Stimulated activated CD8-positive, alpha-beta memory T cell treated with anti-CD3 and anti-CD28 coated beads, Interleukin-12 subunit alpha, Interleukin-12 subunit beta, amount 100 ng/mL, for 4 hours (primary cell): ENCODE measurements at places on chromosomes 4 and X.

DNA sequence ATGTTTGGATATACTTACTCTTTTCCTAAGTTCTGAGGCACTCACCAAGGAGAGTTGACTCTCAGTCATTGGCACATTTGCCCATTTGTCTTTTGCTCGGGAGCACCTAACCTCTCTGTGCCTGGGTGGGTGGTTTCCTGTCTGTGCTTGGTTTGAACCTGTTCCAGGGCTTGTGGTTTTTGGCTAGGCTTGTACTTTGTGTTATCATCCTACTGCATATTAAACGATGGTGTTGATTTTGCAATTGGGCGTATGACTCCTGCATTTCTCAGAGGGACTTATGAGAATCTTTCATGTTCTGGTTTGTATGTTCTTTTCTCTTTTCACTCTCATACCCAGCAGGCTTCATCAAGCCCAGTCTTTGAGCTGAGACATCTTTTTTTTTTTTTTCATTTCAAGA lies 161.7 kb downstream of the BTC start:
- DNase-seq, result no peak

- no peak for DNase-seq
These were observed 1953.0 kb upstream of the IGFBP7 start for GRCh38 chr4:59063015-59063720.

DNA sequence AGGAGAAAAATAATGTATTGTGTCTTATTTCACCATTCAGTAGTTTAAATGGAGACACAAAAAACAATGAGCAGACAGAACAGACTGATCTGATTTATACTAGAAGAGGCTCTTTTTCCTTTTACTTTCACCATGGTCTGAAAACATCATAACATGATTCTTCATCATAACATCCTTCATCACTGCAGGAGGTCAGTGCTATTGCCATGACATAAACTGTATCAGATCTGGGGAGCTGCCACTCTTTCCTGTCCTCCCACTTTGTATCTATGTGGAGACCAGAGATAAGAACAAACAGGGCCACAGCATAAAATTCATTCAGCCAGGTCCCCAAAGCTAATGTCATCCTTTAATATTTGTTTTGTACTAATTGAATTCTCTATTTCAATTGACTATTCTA lies 25.2 kb downstream of the SOD3 start:
- no peak for DNase-seq

DNA sequence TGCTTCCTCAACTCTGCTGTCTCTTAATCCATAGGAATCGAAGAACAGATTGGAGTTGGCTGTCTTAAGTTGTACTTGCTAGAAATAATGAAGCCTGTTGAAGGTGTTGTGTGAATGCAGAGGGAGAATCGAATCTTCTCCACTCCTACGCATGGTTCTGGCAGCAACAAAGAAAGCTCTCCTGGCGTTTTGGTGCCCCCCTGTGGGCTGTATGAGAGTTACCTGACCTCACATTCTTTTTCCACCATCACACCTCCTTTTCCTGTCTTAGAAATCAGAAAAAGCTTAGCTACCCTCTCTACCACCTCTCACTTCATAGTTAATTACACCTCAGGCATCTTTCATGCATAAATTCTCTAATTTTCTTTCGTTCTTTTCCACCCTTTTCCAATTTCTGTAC lies 16.3 kb downstream of the KLF8 start:
- DNase-seq, result no peak

DNA sequence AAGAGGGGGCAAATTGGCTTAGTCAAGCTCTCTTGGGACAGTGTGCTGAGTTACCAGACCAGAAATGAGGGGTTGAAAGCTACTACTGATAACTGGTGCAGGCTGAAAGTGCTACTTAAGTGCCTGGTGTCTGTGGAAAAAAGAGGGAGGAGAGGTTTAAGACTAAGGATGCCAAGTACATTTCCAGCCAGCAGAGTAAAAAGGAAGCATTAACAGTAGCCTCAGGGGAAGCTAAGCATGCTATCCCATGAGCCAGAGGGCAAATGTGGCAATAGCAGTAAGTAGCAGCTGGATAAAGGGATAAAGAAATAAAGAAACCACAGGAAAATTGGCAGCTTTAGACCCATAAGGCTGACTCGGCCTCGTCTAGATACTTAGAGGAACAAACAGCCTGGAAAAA lies 196.3 kb upstream of the MAB21L2 start:
- DNase-seq, result no peak

DNA sequence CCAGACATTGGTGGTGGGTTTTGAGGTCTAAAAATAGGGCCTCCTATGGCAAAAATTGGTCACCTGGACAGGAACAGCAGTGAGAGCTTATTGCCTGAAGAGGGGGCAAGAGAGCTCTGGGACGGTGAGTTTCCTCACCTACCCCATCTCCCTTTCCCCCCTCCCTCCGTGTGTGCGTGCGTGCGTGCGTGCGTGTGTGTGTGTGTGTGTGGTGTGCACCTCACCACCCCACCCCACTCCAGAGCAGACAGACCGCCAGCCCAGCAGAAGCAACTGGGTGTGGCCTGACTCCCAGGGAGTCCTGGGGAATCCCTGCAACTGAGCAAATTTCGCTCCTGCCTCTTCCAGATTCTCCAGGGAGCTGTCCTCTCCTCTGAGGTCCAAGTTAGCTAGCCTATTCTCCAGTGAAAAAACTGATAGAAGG lies 44.7 kb downstream of the PRPS1 start:
- peak; percentile 48 for DNase-seq

DNA sequence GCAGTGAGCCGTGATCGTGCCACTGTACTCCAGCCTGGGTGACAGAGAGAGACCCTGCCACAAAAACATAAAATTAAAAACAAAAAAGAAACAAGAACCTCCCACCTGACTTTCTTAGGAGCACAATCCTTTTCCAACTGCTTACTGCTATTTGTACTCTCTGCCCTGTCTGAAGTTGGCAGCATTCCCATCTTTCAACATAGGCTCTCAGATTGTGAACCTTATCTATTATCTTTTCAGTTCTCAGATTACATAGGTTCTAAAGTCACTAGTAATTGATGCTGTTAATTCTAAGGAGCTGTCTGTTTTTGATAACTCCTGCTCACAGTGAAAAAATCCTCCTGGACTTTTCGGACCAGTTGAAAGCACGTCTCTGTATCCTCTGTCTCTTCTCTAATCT lies 812.2 kb upstream of the CT83 start:
- no peak for DNase-seq

DNA sequence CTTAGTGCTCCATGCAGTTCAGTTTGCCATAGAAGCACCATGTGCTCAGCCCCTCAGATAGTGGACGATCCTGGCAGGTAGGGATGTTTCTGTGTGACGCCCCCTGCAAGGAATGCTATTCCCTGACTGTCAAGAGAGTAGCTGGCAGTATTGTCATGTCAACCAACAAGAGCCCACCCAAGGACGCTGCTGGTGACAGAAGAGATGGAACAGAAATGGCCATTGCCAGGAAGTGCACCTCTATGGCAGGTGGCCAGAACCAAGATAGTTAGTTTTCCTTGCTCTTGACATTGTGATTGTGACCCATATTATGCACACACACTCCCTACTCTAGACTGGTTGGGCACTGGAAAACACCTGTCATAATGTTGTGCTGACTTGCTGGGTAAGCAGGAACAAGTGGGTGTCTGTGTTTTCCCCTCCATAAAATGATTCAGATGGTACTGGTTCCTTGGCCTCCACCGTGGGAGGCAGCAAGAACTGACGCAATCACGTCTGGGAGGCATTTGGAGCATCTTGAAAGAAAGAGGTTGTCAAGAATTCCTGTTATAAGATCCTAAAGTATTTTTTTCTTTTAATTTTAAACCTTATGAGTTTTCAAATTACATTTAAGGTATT lies 507.9 kb downstream of the MID1IP1 start:
- DNase-seq, result peak; percentile 28

DNA sequence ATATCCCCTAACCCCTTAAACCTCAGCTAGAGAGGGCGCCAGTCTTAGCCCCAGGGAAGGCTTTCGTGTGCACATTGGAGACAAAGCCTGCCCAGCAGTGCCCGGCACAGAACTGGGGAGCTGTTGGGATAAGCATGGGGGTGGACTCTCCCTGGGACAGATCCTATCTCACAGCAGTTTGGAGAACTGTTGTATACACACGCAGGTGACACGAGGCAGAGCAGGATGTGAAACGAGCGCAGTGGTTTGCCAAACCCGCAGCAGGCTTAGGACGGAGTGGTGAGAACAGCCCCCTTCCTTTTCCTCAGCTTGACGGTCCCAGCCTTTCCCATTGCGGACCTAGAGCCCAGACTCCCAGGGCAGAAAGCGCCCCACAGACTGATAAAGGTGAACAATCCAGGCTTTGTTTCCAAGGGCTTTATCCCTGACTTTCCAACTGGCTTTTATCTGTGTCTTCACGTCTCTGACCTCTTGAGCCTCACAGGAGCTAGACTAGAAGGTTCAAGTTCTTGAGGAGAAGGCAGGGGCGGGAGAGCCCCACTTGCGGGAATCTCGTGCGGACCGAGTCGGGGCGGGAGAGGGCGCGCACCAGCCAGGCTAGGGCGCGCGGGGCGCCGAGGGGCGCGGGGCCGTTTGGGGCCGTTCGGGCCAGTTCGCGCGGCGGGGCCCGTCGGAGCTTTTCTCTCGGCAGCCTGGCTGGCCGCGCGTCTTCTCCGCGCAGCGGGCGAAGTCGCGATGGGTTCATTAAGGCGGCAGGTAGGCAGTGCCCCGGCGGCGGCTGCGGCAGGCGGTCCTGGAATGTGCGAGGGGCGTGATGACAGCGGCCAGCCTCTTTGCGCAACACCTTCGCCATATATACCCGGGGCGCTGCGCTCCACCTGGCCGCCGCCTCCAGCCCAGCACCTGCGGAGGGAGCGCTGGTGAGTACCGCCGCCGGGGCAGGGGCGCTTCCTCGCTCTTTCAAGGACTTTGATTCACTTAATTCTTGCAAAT lies at the start of gene SLC34A2:
Gene SLC34A2 (plus strand): TSS at position 881 of the 993 bp plus-strand sequence. CDS start 6,650 bp downstream, outside the sequence.
- no peak for DNase-seq

GRCh38 chr4:151801547-151802516 lies 41.0 kb upstream of the GATB start:
- DNase-seq, result peak; percentile 6

DNA sequence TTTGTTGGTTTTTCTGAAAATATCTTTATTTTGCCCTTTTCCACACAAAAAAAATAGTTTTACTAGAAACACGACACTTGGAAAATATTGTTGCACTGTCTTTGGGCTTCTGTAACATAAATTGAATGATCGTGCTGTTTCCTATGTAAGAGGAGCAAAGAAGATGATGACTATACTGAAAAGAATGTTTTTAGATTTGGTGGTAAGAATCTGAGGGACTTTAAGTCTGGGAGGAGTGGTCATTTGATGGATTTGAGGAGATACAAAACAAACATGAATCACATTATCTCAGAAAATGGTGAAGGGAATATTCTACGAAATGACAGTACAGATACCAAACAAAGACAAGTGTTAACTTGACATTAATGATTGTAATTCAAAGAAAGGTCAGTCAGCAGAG lies 328.8 kb downstream of the ADAM29 start:
- no peak for DNase-seq

GRCh38 chr4:98928131-98928504 lies 815 bp downstream of the EIF4E start:
- DNase-seq, result peak; percentile 34

DNA sequence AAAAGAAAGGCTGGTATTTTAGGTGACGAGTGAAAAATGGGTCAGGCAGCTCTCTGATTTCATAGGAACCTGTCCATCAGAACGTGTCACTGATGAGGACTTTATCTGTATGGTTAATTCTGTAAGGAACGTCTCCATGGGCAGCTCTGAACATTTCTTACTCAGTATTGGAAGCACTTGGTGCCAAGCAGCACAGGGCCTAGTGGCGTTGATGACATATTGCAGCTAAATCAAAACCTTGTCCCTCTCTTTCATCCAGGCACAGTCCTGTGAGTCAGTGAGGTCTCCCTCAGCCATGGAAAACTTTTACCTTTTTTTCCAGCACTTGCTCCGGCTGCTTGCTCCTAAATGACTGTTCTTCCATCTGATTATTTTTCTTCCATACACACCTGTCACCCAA lies 301.9 kb downstream of the DHX15 start:
- no peak for DNase-seq

- no peak for DNase-seq
These were observed 80.0 kb downstream of the NWD2 start for GRCh38 chr4:37324546-37324945.

- no peak for DNase-seq
These were observed 79.7 kb downstream of the SNCA start for GRCh38 chr4:89757154-89757719.

DNA sequence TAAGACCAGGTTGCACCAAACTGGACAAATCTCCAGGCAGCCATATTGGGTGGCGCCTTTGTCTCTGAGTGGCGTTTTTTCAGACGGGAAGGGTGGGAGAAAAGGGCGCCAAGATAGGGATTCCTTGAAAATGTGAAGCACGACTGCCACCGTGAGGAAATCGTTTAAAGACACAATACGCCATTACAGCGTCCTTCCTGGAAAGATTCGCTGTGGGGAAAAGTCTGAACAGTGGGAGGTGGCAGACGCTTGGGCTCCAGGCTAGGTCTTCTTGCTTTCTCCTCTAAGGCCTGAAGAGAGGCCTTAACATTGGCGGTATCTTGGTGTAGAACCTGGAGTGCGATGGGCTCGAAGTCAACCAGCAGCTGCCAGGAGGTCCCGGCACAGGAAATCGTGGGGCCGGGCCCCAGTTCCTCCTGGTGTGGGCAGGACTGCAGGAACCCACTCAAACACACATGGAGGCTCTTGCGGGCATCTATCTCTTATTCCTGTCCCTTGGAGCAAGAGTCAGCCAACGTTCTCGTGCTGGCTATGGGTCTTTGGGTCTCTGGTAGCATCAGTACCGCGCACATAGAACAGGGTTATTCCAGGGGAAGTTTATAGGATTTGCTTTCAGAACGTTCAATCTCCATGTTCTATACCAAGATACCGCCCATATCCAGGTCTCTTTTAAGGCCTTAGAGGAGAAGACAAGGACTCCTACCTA lies 208.8 kb downstream of the OR13H1 start:
- DNase-seq, result peak; percentile 44

DNA sequence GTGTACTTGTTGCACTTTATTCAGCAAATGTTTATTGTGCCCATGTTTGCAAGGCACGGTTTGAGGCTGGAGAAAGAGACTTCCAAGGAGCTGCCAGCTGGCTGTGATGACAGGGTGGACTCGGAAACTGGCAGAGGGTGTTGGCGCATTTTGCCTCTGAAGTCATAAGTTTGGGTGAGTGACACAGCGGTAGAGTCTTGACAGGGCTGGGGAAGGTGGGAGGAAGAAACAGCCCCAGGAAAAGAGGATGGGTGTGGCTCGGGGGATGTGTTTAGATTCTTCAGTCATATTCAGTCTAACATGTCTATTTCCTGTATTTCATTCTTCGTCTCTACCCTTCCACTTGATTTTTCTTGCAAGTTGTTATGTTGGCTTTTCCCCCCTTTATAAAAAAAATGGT lies 77.0 kb upstream of the STOX2 start:
- DNase-seq, result no peak

DNA sequence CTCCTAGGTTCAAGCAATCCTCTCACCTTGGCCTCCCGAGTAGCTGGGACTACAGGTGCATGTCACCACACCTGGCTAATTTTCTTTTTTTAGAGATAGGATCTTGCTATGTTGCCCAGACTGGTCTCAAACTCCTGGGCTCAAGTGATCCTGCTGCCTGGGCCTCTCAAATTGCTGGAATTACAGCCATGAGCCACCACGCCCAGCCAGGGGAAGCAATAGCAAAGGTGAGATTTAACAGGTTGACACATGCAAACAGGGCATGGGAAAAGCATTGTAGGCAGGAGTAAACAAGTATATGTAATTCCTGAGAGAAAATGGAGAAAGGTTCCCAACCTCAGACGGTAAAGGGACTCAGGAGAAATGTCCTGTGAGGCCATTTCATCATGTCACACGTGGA lies 33.6 kb upstream of the TBL1X start:
- no peak for DNase-seq

GRCh38 chr4:23355258-23355657 lies 534.6 kb downstream of the PPARGC1A start:
- DNase-seq, result no peak
